Cardiac fibroblast (primary cell): ENCODE measurements at places on chromosomes 12 and 14.

- no peak for DNase-seq
Measured at GRCh38 chr14:25607192-25607591, 557.2 kb upstream of the STXBP6 start.

GRCh38 chr12:49809381-49809905 is 18.8 kb downstream of the NCKAP5L start:
- DNase-seq: no peak

GRCh38 chr14:68981539-68981976 is 2.5 kb upstream of the ACTN1 start:
- peak; percentile 94 for DNase-seq

GRCh38 chr14:69354383-69355153 is 43.5 kb downstream of the ERH start:
- DNase-seq: no peak

DNA sequence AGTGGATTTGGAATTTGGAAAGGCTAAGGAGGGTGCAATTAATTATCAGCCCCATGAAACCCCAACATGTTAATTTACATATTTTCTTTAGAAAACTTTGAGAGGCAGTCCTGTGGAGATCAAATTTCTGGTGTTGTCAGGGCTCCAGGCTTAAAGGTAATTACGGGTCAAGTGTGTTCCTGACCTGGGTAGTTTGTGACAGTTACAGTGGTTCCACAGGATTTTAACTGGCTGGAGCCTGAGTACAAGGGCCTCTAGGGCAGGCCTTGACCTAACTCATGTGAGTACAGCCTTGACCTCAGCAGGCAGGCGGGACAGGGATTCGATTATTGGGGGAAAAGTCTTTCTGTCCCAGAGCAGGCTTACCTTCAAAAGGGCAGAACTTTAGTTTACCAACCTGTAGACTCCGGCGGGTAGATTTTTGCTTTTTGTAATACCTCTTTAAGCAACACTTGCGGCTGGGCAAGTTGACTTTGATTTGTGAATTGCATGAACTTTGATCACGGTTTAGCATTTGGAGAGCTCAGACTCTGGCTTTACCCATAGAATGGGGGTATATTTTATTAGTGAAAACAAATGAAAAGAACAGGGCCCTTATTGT is 8.4 kb upstream of the PPTC7 start:
- no peak for DNase-seq
